ENCODE measurements at places on chromosomes 12 and 14. TPM values are rescaled to one million over a fixed set of nuclear protein-coding genes. Genes with fewer than 3 reads are reported as not detected.

PRH2 gene
- total RNA-seq = not detected

AJUBA gene
- 18.7 TPM for total RNA-seq

GRIN2B gene
- total RNA-seq = 3.3 TPM

DNA sequence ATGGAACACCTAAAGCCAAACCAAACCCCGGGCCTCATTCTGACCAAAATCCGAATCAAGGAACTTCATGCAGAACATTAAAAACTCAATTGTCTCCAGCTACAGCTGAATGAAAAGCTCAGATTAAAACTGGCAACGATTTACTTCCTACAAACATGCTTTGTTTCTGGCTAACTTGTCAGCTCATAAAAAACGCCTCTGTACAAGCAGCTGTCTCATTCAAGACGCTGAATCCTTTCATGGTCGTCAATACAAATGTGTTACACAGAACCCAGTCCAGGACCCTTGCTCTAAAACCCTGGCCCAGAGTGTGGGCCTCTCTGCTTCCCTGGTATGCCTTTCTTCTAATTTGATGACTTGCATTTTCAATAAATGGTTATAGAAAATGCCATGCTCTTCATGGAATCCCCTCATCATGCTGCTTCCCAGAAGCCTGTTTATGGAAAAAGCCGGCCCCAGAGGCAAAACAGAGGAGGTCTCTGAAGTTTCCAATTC is 183.1 kb downstream of the PHLDA1 start:
- DNase-seq = no peak

CLEC2A gene
- not detected for total RNA-seq

DNA sequence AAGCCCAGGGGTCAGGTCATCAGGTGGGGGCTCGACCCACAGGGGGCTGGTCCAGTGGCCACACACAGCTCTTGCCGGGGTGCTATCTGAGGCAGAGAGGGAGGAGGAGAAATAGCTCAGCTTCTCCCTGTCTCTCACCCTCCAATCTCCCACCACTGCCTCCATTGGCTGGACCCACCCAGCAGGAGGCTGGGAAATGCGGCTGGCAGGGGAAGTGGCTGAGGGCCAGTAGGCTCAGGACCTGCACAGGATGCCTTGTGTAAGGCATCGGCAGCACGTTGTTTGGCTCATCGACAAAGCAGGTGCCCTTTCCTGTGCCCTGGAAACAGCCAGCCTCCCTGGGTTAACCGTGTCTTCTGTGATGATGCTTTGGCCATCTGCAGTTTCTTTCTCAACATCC is 58.8 kb upstream of the SLC24A4 start:
- no peak for DNase-seq

- no peak for DNase-seq
Measured at GRCh38 chr14:70281939-70282338, 77.5 kb downstream of the COX16 start.

GRCh38 chr14:58762629-58763028 is 124.9 kb downstream of the DACT1 start:
- DNase-seq = no peak

DNA sequence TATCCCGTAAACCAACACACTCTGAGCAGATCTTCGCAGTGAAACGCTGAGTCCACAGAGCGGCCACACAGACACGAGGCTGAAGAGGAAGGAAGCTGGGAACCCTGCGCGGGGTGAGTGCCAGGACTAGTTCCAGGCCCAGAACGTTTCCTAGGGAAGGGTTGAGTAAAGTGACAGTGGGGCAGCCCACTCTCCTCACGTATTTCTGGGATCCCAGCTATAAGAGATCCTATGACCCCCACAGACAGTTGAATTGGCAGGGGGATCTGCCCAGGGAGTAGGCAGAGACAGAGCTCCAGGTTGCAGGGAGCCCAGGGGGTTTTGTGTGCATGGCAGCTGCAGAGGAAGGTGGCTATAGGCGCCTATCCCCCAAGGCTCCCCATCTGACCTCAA is 51.1 kb downstream of the GTF2A1 start:
- DNase-seq = peak; percentile 27

DNA sequence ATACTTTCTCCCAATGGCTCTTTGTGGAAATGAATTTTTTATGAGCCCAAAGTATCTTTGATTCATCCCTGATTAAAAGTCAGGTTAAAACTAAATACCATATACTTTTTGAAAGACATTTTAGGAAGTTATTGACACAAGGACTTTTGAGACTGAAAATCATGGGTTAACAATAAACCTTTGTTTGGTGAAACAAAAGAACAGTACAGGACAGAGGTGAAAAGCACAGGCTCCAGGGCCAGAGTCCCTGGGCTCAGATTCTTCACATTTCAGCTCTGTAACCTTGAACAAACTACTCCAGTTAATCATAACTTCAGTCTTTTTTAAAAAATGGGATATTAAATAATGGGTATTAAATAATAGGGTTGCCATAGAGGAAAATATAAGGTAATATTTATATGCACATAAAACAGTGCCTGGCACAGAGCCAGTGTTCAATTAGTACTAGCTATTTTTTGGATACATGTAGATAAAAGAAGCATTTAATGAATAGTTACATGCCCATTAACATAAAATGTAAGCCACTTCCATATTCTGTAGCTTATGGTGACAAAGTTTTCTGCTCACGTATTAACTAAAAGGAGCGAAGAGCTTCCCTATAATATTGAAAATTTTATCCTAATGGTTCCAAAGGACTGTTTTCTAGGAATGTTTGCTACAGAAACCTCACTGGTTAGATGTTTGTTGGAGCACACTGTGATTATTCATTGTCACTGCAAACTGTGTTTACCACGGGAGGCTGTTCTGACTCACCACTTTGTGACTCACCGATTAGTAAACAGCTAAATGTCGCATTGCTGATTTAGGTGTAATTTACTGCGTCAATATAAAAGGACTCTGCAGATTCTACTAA is 255.4 kb downstream of the DAD1 start:
- DNase-seq = no peak

- no peak for DNase-seq
Measured at GRCh38 chr14:104217486-104218360, 79.3 kb downstream of the KIF26A start.

GRCh38 chr12:29023436-29024076 is 125.5 kb upstream of the FAR2 start:
- peak; percentile 71 for DNase-seq

COX8C gene
- total RNA-seq = not detected

DNA sequence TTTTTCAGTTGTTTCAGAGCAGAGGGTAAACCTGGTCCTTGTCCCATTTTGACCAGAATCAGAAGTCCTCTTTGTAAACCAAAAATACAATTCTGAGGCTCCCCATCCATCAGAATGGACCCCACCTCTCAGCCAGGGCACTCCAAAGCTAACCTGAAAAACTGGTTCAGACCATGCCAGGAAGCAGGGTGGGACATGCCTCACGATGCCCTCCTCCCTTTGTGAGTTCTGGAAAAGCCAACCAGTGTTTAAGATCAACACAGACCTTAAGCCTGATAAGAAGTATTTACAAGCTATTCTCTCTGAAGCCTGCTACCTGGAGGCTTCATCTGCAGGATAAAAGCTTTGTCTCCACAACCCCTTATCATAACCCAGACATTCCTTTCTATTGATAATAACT is 35.4 kb downstream of the TNFAIP2 start:
- DNase-seq = no peak

ATXN7L3B gene
- total RNA-seq = 17.8 TPM

GRCh38 chr14:88668448-88669116 is 105.7 kb downstream of the ZC3H14 start:
- DNase-seq = no peak

- DNase-seq = no peak
Measured at GRCh38 chr12:6452944-6453630, 1.2 kb downstream of the TAPBPL start.

DNA sequence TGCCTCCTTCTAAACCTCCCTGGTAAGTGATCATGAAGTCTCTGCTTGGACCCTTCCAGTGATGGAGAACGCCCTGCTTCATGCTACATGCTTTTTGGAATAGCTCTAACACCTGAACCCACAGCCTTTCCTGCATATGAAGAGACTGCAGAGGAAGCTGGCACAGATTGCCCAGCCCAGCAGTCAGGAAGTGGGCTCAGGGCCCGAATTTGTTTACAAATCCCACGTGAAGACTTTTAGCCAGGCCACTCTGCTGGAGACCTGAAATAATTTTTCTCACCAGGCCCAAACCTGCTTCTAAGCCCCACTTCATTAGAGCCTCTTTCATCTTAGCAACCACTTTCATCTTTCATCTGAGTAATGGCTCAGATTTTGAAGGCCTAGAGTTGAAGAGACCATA is 22.9 kb downstream of the RTN1 start:
- no peak for DNase-seq

- DNase-seq = no peak
Measured at GRCh38 chr12:85575120-85576096, 260.8 kb downstream of the RASSF9 start.

- no peak for DNase-seq
Measured at GRCh38 chr14:22420598-22421186, 168.3 kb downstream of the DAD1 start.

SLC25A47 gene
- total RNA-seq = not detected
